ENCODE measurements at places on chromosomes 5 and 9.

- no peak overlapping the region for H3K4me3 ChIP-seq
- DNase-seq: no peak
- no peaks in the 10 kb centered on the region for H3K27me3 ChIP-seq
- H3K36me3 ChIP-seq: no peaks in the 10 kb centered on the region
Observed at GRCh38 chr5:54187694-54188093, 122.7 kb downstream of the ARL15 start.

GRCh38 chr5:74212336-74212735, 428.2 kb downstream of the ENC1 start:
- no peaks in the 10 kb centered on the region for H3K36me3 ChIP-seq
- no peak for DNase-seq
- H3K4me1 ChIP-seq: peaks cover 5% of the 10 kb centered on the region
- H3K27me3 ChIP-seq: no peaks in the 10 kb centered on the region
- H3K27ac ChIP-seq: no peak overlapping the region

- no peaks in the 10 kb centered on the region for H3K4me1 ChIP-seq
- no peak overlapping the region for H3K4me3 ChIP-seq
- H3K36me3 ChIP-seq: no peaks in the 10 kb centered on the region
Observed at GRCh38 chr5:120254385-120254784, 209.7 kb upstream of the PRR16 start.

- no peak for DNase-seq
- H3K27me3 ChIP-seq: no peaks in the 10 kb centered on the region
- no peaks in the 10 kb centered on the region for H3K4me1 ChIP-seq
- no peak overlapping the region for H3K4me3 ChIP-seq
Observed at GRCh38 chr9:121576281-121577075, 75.0 kb upstream of the DAB2IP start.

DNA sequence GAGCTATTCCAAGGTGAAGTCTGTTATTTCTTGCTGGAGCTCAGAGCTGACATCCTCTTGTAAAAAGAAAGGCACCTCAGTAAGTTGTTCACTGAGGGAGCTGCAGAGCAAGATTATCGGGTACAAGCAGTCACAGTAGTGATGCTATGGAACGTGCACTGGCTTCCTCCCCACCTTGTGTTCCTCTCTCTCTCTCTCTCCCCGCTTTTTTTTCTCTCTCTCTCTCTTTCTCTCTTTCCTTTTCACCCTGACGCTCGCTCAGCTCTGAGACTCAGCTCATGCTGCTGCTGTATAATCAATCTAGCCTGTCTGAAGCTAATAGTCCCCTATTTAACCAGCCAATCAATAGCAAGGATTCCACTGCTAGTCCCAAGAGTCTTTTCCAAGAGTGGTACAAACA, 587.6 kb upstream of the CDH18 start:
- no peaks in the 10 kb centered on the region for H3K4me1 ChIP-seq
- DNase-seq: no peak
- H3K27ac ChIP-seq: no peak overlapping the region
- H3K36me3 ChIP-seq: no peaks in the 10 kb centered on the region
